ENCODE measurements at places on chromosomes 16 and 17. TPM values are rescaled to one million over a fixed set of nuclear protein-coding genes. Genes with fewer than 3 reads are reported as not detected.

GRCh38 chr16:188674-189073 is 8.4 kb downstream of the HBQ1 start:
- H3K4me1 ChIP-seq = no peaks in the 10 kb centered on the region
- no peak overlapping the region for H3K4me3 ChIP-seq
- H3K27me3 ChIP-seq = no peaks in the 10 kb centered on the region
- H3K36me3 ChIP-seq = peaks cover 67% of the 10 kb centered on the region
- DNase-seq = no peak
- no peak overlapping the region for H3K27ac ChIP-seq

DNA sequence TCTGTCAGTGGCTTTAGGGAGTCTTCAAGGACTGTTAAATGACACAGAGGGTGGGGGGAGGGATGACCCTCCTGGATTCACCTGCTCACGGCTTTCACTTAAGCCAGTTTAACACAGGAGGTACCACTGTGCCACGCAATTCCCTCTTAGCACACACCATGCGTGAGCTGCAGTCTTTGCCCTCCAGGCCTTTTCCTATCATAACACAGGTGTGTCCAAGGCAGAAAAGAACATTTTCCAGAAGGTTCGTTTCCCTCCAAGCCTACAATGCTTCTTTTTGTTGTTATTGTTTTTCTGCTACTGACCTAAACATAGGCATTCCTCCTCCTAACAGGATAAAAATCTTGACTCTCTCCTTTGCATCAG is 1.1 kb downstream of the ZFHX3 start:
- H3K36me3 ChIP-seq = no peaks in the 10 kb centered on the region
- peak overlapping the region; percentile 74 for H3K4me3 ChIP-seq
- H3K27ac ChIP-seq = peak overlapping the region; percentile 98
- H3K4me1 ChIP-seq = peaks cover 90% of the 10 kb centered on the region
- H3K27me3 ChIP-seq = no peaks in the 10 kb centered on the region

- H3K27me3 ChIP-seq = no peaks in the 10 kb centered on the region
- peak overlapping the region; percentile 64 for H3K4me3 ChIP-seq
- no peak for DNase-seq
- H3K36me3 ChIP-seq = no peaks in the 10 kb centered on the region
Measured at GRCh38 chr17:10731408-10731879, 1.6 kb upstream of the TMEM220 start.

DNA sequence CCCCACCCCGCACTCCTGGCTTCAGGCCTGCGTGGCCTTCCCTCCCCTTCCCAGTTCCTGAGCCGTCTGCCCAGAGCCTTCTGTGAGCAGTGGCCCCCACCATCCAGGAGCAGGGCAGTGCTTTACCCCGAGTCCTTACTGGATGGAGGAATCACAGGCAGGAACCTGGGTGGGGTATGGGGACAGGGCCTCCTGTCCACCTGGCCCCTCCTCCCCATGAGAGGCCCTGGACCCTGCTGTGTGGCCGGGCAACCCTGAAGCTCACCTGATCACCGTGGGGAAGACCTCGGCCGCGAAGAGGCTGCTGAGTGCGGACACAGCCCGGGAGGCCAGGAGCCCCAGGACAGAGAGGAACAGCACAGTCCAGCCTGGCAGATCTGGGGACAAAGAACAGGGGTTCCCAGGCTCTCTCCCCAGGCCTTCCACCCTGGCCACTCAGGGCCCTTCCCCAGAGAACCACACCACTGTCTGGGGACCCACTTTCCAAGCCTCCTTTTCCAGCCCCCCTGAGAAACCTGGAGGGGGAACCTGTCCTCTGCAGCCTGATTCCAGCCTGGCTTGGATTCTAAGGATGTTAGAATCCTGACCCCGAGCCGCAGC is 3.2 kb downstream of the SLC22A31 start:
- peaks cover 30% of the 10 kb centered on the region for H3K4me1 ChIP-seq
- no peak overlapping the region for H3K27ac ChIP-seq
- peaks cover 41% of the 10 kb centered on the region for H3K27me3 ChIP-seq
- H3K36me3 ChIP-seq = no peaks in the 10 kb centered on the region
- H3K4me3 ChIP-seq = no peak overlapping the region
- DNase-seq = no peak

DNA sequence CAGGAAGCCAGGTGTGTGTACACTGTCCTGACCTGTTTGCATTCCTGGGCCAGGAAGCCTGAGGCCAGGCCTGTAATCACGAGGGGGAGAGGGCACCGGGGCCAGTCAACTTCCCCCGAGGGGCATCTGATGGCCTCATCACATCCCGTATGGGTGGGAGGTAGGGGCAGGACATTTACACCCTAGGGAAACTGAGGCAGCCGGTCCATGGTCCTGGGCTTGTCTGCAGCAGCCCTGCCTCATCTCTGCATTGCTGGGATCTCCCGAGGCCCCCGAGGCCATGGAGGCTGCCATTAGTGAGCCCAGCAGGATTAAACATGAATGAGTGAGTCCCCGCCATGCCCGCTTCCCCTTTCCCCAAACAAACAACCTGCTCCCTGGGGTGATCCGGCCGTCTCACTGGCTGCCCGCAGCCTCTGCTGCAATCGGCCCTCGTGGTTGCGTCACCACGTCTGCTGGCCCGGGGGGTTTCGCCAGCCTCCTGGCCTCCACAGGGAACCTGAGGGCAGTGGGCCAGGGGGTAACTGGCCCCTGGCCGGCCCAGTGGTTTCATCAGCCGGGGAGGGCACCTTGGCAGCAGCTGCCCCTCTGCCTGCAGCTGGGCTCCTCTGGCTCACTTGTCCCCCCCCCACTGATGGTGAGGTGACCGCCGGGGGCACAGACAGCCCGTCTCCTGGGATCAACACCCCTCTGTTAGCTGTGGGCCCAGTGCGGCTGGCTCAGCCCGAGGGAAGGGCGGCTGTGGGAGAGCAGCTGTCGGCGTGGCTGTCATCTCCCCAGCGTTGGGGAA is 88.3 kb upstream of the GSE1 start:
- H3K4me3 ChIP-seq = no peak overlapping the region
- H3K27me3 ChIP-seq = no peaks in the 10 kb centered on the region

GRCh38 chr16:86778978-86779377 is 200.6 kb downstream of the FOXL1 start:
- H3K27me3 ChIP-seq = no peaks in the 10 kb centered on the region
- DNase-seq = no peak
- H3K4me3 ChIP-seq = no peak overlapping the region

GRCh38 chr17:75344666-75345065 is 55.4 kb upstream of the SLC25A19 start:
- H3K4me3 ChIP-seq = no peak overlapping the region
- no peaks in the 10 kb centered on the region for H3K27me3 ChIP-seq
- DNase-seq = no peak
- no peak overlapping the region for H3K27ac ChIP-seq
- H3K4me1 ChIP-seq = peaks cover 98% of the 10 kb centered on the region

DNA sequence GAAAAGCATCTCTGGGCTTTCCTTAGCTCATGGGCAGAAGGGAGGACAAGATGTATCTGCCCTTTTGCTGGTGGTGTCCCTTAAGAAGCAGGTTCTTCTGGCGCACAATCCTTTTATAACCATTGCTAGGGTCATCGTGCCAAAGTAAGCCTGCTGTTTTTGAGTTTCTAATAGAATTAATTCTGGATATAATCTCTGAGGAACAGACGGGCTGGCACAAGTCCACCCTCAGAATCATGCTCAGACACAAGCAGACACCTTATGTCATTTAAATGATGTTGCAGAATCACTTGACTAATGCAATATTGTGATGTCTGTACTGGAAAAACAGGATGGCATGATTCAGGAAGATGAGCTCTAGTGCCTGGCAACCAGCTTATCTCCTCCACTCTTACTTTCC is 18.8 kb upstream of the MMD start:
- no peak overlapping the region for H3K27ac ChIP-seq
- H3K4me1 ChIP-seq = no peaks in the 10 kb centered on the region
- no peak for DNase-seq
- no peaks in the 10 kb centered on the region for H3K27me3 ChIP-seq

DNA sequence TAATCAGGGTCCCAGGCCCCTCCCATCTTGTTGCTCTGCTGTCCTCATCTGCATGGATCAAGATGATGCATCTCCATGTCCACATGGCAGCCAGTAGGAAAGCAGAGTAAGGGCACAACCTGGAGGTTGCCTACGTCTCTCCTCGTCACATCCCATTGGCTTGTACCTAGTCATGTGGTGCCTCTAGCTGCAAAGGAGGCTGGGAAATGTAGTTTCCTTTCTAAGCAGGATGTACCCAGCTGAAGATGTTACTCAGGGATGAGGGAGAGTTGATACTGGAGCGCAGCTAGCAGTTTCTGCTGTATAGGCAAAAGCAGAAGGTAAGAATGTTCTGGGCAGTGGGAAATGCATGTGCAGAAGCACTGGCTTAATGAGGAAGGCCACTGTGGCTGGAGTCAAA is 20.8 kb downstream of the ABCC1 start:
- peaks cover 68% of the 10 kb centered on the region for H3K4me1 ChIP-seq
- DNase-seq = no peak
- no peaks in the 10 kb centered on the region for H3K27me3 ChIP-seq
- no peak overlapping the region for H3K4me3 ChIP-seq

DNA sequence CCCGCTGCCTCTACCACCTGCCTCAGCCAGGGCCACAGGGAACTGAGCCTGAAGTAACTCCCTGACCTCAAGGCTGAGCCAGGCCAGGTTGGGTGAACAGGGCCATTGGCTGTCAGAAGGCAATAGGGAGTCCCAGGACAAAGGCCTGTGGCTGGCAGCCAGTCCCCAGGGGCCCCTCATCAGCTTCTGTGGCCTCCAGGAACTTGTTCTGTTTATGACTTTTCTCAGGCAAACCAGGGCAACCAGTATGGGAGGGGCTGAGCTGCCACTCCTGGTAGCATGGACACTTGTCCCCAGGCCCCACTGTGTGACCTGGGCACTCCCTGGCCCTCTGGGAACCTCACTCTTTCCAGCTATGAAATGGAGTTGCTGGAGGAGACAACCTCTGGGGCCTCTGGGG is 40.1 kb downstream of the CPNE2 start:
- peak; percentile 85 for DNase-seq
- H3K27me3 ChIP-seq = no peaks in the 10 kb centered on the region
- no peaks in the 10 kb centered on the region for H3K4me1 ChIP-seq
- H3K36me3 ChIP-seq = no peaks in the 10 kb centered on the region
- H3K4me3 ChIP-seq = no peak overlapping the region

DNA sequence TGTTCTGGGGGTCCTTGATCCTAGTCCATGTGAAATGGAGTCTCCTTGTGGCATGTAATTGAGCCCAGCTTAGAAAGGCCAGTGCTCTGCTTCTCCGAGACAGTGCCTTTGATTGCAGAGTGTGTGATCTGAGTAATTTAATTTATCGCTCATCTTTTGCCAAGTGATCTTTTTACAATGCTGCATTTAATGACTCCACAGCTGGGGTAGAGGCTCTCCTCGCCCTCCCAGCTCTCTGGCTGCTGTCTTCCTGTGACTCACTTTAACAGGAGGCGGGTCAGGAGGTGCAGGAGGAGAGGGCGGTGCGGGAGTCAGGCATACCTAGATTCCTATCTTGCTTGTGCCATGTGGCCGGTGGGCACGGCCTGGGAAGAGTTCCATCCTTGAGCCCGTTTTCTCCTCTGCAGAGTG is 113.4 kb upstream of the FOXF1 start:
- no peaks in the 10 kb centered on the region for H3K36me3 ChIP-seq
- peak overlapping the region; percentile 83 for H3K27ac ChIP-seq
- H3K27me3 ChIP-seq = no peaks in the 10 kb centered on the region
- H3K4me3 ChIP-seq = no peak overlapping the region
- DNase-seq = peak; percentile 71

GRCh38 chr17:64496348-64496785 is 487 bp downstream of the POLG2 start:
- DNase-seq = peak; percentile 17
- H3K27ac ChIP-seq = peak overlapping the region; percentile 36
- H3K4me3 ChIP-seq = peak overlapping the region; percentile 74
- H3K36me3 ChIP-seq = peaks cover 57% of the 10 kb centered on the region

GRCh38 chr17:40352237-40352778 is 12.2 kb downstream of the GJD3 start:
- H3K27ac ChIP-seq = no peak overlapping the region
- peak; percentile 18 for DNase-seq
- peaks cover 81% of the 10 kb centered on the region for H3K4me1 ChIP-seq
- peaks cover 45% of the 10 kb centered on the region for H3K36me3 ChIP-seq
- H3K4me3 ChIP-seq = no peak overlapping the region

GRCh38 chr17:36641331-36641876 is 40.0 kb downstream of the MRM1 start:
- DNase-seq = no peak
- H3K27me3 ChIP-seq = peaks cover 99% of the 10 kb centered on the region
- H3K36me3 ChIP-seq = no peaks in the 10 kb centered on the region

- no peaks in the 10 kb centered on the region for H3K36me3 ChIP-seq
- H3K27me3 ChIP-seq = no peaks in the 10 kb centered on the region
- H3K4me1 ChIP-seq = peaks cover 67% of the 10 kb centered on the region
- H3K4me3 ChIP-seq = peak overlapping the region; percentile 83
- no peak for DNase-seq
Measured at GRCh38 chr16:68086860-68087268, 1.7 kb downstream of the NFATC3 start.

GRCh38 chr16:1538804-1539520 is 5.5 kb downstream of the TMEM204 start:
- peaks cover 36% of the 10 kb centered on the region for H3K4me1 ChIP-seq
- H3K27me3 ChIP-seq = no peaks in the 10 kb centered on the region
- H3K4me3 ChIP-seq = peak overlapping the region; percentile 55
- H3K36me3 ChIP-seq = peaks cover 26% of the 10 kb centered on the region
- H3K27ac ChIP-seq = no peak overlapping the region

Gene CES5A
- total RNA-seq = not detected

Gene CMTM1
- not detected for total RNA-seq

All from stomach (tissue), 19 donors.